Hepatocyte (in vitro differentiated cells): ENCODE measurements at places on chromosomes 2 and 18. TPM values are rescaled to one million over a fixed set of nuclear protein-coding genes. Genes with fewer than 3 reads are reported as not detected.

- H3K36me3 ChIP-seq, result no peaks in the 10 kb centered on the region
- H3K27me3 ChIP-seq, result peaks cover 4% of the 10 kb centered on the region
- DNase-seq, result no peak
- no peaks in the 10 kb centered on the region for H3K4me1 ChIP-seq
- no peak overlapping the region for H3K27ac ChIP-seq
Observed at GRCh38 chr18:74589811-74590210, 7.9 kb upstream of the ZNF407 start.

DNA sequence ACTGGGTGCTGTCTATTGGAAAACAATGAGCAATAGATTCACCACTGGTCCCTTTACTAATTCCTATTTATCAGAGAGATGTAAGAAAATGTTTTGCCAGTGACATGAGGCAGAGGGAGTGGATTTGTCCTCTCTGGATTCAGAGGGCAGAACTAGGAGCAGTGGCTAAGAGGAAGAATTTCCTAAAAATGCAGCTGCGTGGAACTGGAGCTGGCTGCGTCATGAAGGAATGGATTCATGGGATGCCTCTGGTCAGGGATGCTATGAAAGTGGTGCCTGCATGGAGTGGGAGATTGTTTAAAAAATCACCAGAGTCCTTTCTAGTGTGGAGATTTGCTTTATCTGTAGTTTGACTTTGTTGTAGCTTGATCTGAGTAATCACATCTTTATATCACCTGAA lies 78.3 kb downstream of the ARHGEF33 start:
- no peak for DNase-seq
- no peak overlapping the region for H3K27ac ChIP-seq
- H3K36me3 ChIP-seq, result no peaks in the 10 kb centered on the region
- no peak overlapping the region for H3K4me3 ChIP-seq
- no peaks in the 10 kb centered on the region for H3K27me3 ChIP-seq

DNA sequence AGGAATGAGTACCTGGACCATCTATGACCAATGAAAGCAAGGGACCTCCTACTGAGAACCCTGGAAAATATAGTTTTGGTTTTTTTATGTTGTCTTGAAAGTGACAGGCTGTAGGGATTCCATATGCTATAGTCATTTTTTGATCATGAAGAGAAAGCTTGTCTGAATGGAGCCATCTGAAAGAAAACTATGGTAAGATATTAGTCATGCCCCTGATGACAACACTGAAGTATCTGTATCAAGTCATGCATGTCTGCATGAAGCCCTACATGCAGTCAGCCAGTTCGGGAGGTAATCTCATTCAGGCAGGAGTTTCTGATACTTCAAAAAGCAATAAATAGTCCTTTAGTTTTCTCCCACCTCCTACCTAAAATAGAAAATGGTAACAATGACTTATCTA lies 1042.0 kb downstream of the DPP10 start:
- H3K27me3 ChIP-seq, result no peaks in the 10 kb centered on the region
- H3K4me3 ChIP-seq, result no peak overlapping the region
- no peak overlapping the region for H3K27ac ChIP-seq
- DNase-seq, result no peak
- H3K36me3 ChIP-seq, result no peaks in the 10 kb centered on the region
- H3K4me1 ChIP-seq, result no peaks in the 10 kb centered on the region

DNA sequence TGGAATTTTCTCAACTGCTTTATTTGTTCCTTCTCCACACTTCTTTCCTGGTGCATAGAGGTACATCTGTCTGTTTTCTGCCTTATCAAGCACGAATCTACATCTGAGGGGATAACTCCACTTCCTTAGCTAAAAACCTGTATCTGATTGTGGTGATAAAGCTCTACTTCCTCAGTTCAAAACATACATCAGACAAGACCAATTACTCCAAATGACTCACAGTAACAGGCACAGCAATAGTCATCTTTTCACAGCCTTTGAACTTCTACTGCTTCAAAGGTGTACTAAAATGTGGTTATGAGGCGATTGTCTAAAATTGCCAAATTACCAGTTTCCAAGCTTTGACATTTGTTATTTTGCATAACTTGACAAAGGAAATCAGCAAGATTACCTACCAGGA lies 803.6 kb upstream of the ZEB2 start:
- no peaks in the 10 kb centered on the region for H3K4me1 ChIP-seq
- H3K4me3 ChIP-seq, result no peak overlapping the region
- H3K27ac ChIP-seq, result no peak overlapping the region
- DNase-seq, result no peak

DNA sequence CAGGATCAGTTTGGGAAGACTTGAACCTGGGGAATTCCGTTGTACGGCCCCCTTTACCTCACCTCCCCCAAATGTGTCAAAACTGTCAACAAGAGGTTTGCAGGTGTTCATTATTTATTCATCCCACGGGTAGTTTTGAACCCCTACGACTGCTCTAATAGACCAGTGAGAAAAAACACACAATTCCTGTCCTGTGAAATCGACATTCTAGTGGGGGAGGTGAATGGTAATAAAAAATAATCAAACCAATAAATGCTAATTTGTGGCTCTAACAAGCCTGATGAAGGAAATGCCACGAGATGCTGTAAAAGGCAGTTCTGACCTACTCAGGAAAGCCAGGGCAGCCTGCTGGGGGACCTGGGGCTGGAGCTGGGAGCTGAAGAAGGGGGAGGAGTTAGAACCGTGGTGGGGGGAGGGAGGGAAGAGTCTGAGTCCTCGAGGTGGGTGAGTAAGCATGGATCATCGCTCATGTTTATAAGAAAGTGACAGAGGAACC lies 463 bp upstream of the DNAJB2 start:
- no peaks in the 10 kb centered on the region for H3K27me3 ChIP-seq
- H3K4me1 ChIP-seq, result peaks cover 14% of the 10 kb centered on the region
- H3K36me3 ChIP-seq, result no peaks in the 10 kb centered on the region
- peak overlapping the region; percentile 5 for H3K4me3 ChIP-seq
- no peak for DNase-seq

GRCh38 chr2:191552066-191552465 lies 125.9 kb upstream of the NABP1 start:
- H3K27ac ChIP-seq, result no peak overlapping the region
- H3K36me3 ChIP-seq, result no peaks in the 10 kb centered on the region
- no peak for DNase-seq
- no peaks in the 10 kb centered on the region for H3K4me1 ChIP-seq

DNA sequence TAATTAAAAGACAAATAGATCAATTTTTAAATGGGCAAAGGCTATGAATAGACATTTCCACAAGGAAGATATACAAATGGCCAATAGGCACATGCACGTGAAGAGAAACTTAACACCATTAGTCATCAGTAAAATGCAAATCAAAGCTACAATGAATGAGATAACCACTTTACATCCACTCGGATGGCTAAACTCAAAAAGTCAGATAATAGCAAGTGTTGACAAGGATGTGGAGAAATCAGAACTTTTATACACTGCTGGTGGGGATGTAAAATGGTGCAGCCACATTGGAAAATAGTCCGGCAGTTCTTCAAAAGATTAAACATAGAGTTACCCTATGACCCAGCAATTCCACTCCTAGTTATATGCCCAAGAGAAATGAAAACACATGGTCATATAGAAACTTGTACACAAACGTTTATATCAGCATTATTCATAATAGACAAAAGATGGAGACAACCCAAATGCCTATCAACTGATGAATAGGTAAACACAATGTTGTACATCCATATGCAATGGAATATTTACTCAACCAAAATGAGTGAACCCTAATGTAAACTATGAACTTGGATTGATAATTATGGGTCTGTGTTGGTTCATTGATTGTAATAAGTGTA lies 51.1 kb downstream of the SMAD7 start:
- no peaks in the 10 kb centered on the region for H3K27me3 ChIP-seq
- DNase-seq, result no peak
- H3K4me1 ChIP-seq, result peaks cover 12% of the 10 kb centered on the region

The GKN1 gene
- polyA plus RNA-seq, result 0.25 and 0.79 TPM in 2 replicates

The ITM2C gene
- polyA plus RNA-seq, result 537 and 566 TPM in 2 replicates

The TIGD1 gene
- 6.2 TPM in 2 replicates for polyA plus RNA-seq

The TNFAIP6 gene
- polyA plus RNA-seq, result 9.8 and 10.5 TPM in 2 replicates

The GLS gene
- polyA plus RNA-seq, result 78.8 and 78.9 TPM in 2 replicates

The MC5R gene
- not detected in 2 replicates for polyA plus RNA-seq
